Pancreas (tissue), 10 donors: ENCODE measurements at places on chromosomes 2 and 18. TPM values are rescaled to one million over a fixed set of nuclear protein-coding genes. Genes with fewer than 3 reads are reported as not detected.

OSR1 gene
- polyA plus RNA-seq, result 1.6 TPM

DNA sequence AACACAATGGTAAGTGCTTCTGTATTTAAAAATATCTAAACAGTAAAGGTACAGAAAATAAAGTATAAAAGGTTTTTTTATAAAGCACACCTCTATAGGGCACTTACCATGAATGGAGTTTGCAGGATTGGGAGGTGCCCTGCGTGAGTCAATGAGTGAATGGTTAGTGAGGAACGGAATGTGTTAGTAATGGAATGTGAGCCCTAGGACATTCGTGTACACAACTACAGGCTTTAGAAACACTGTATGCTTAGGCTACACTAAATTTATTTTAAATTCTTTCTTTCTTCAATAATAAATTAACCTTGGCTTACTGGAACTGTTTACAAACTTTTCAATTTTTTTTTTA is 337.9 kb upstream of the SLC39A10 start:
- DNase-seq, result no peak

DNA sequence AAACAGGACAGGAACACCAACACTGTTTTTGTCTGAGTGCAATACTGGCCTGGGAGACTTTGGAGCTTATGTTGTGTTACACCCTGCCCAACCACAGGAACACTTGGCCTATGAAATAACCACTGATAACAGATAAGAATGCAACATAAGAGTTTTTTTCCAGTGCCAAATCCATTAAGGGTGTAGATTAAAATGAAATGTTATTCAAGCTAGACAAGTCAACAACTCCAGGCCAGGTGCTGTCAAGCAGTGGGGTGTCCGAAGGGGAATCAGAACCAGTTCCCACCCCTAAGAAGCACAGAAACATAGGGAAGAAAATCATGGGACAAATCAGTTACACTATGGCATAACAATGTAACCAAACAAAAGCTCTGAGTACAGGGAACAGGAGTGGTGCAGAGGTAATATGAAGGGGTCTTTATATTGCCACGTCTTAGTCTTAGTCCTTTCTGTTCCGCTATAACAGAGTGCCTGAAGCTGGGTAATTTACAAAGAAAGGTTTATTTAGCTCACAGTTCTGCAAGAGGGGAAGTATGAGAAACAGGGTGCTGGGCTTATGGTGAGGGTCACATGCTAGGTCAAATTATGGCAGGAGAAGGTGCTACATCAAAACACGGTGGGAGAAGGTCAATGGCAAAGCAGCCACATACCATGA is 3.8 kb downstream of the AFG3L2 start:
- DNase-seq, result no peak

PID1 gene
- 4.8 TPM for polyA plus RNA-seq

SKA1 gene
- 0.05 TPM for polyA plus RNA-seq

SERPINB10 gene
- polyA plus RNA-seq, result not detected

GRCh38 chr2:218991674-218992168 is 1.5 kb downstream of the CRYBA2 start:
- no peak for DNase-seq

DNA sequence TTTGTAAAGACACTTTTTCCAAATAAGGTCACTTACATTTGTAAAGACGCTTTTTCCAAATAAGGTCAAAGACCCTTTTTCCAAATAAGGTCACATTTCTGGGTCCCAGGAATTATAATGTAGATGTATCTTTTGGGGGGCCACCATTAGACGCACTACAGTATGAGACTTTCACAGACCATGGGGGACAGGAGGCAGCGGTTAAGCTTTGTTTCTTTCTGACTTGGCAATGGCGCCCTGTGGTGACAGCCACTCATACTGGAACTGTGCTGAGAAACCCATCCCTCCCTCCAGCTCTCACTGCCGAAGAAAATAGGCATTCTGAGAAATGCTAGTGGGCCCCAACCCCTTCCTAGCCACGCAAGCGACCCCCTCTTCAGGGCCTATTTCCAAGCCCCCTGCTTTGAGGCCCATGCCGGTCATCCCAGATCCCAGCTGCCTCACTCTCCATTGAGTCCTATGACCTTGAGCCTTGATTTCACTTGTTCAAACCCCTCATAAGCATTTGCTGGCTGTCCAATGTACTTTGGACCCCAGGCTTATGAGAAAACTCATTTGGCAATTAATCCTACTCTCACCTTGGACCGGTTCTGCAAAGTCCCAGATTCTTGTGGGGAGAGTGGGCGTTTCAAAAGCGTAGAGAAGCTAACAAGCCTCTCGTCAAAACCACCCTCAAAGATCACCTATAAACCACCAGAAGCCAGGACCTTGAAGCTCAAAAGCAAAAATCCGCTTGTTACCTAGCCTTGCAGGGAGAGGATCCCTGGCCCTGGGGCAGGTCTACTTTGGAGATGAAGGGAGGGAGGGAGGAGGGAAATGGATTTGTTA is 11.3 kb upstream of the SPATA3 start:
- DNase-seq, result no peak

MYO7B gene
- 1.5 TPM for polyA plus RNA-seq

DNA sequence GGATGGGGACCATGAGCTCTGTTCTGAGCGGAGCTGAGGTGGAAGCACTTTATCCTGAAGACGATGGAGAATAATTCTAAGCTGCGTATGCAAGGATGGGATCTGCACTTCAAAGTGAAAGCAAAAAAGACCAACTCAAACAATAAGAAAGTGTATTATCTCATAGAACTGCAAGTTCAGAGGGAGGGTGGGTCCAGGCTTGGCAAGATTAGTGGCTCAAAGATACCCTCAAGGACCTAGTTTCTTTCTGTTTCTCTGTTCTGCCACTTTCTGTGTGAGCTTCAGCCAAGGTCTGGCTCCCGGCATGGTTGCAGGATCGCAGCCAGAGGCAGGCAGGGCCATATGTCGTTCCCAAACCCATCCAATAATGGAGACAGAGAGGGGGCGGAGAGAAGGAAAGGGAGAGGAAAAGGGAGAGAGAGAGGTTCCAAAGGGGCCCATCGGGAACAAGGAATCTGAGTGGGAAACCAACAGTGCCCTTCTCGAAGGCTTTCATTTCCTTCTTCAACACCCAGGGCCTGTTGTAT is 169.2 kb upstream of the NCK2 start:
- DNase-seq, result no peak

GRCh38 chr18:49227001-49227380 is 233.5 kb downstream of the DYM start:
- no peak for DNase-seq

CAPN14 gene
- 0.07 TPM for polyA plus RNA-seq

- no peak for DNase-seq
Observed at GRCh38 chr2:230412371-230412711, 3.7 kb upstream of the SP100 start.

- no peak for DNase-seq
Observed at GRCh38 chr2:117087535-117088291, 726.8 kb upstream of the DDX18 start.

POTEI gene
- polyA plus RNA-seq, result 0.26 TPM
